Stimulated activated CD8-positive, alpha-beta memory T cell treated with anti-CD3 and anti-CD28 coated beads, Interleukin-2, amount 100 ng/mL, for 1 hour (primary cell): ENCODE measurements at places on chromosomes 2 and 18.

GRCh38 chr2:28752631-28753376, 1.2 kb downstream of the PPP1CB start:
- no peak for DNase-seq

GRCh38 chr2:108625186-108625827, 91.0 kb downstream of the LIMS1 start:
- DNase-seq: no peak

DNA sequence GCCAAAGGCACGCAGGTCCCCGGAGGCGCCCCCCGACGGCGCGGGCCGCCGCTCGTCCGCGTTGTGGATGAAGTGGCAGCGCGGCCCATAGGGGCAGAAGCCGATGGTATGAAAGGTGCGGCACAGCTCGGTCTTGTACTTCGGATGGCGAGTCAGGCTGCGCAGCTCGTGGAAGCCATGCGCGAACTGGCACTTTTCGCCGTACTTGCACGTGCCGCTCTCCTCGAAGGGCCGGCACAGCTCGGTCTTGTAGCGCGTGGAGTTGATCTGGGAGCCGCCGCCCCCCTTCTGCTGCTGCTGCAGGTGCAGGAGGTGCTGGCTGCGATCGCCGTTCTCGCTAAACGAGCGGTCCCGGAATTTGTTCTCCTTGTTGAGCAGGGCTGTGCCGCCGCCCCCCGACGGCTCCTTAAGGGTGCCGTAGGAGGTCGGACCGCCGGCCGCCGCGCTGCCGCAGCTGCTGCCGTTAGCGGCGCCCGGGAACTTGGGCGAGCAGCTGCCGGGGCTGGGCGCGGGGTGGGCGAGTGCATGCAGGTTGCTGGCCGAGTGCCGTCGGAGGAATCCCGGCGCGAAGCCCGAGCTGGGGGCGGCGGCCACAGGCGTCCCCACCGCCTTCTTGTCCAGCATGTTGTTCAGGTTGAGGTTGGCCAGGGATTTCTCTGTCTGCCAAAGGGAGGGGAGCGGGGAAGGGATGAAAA, 1.2 kb downstream of the ZFP36L2 start:
- peak; percentile 52 for DNase-seq

GRCh38 chr2:67036444-67036843, 360.7 kb upstream of the ETAA1 start:
- DNase-seq: no peak

DNA sequence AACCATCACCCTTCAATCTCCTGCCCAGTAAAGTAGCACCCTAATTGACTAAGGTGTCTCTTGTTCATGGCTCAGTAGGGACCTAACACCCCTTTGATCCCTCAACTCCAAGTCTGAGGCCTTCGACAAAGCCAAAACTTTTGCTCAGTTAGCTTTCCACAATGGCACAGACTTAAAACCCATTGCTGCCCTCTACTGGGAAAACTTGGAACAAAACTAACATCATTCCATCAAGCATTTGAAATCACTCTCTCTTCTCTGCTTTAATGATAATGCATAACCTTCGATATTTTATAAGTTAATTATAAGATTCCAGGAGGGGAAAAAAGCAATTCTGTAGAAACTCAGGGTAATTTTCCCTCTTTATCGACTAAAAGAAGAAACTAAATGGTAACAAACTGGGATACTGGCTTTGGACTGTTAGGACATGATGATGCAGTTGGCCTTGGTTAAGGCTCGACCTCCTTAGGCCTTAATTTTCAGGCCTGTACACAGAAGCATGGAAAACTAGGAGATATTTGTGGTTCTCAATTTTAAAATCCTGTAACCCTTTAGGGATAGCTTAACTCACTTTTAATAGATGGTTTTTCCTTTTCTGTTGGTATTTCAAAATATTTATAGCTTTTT, 127.8 kb downstream of the STK39 start:
- no peak for DNase-seq

DNA sequence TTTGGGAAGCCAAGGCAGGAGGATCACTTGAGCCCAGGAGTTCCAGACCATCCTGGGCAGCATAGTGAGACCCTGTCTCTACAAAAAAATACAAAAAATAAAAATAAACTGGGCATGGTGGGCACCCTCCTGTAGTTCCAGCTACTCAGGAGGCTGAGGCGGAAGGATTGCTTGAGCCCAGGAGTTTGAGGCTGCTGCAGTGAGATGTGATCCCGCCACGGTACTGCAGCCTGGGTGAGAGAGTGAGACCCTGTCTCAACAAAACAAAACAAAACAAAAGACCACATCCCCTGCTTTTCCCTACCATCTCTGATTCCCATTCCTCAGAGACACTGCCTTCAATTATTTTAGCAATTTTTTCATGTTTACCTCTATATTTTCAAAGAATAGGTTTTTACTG, 3.9 kb upstream of the RNF103 start:
- DNase-seq: no peak

- no peak for DNase-seq
These were observed 43.5 kb downstream of the FBLN7 start for GRCh38 chr2:112181571-112182290.

GRCh38 chr2:200509235-200509611, 645 bp downstream of the KCTD18 start:
- no peak for DNase-seq

- DNase-seq: no peak
These were observed 28.3 kb downstream of the CREB1 start for GRCh38 chr2:207558079-207558491.

GRCh38 chr2:54394392-54394791, 61.7 kb upstream of the SPTBN1 start:
- no peak for DNase-seq

GRCh38 chr2:96532641-96533291, 3.8 kb upstream of the ARID5A start:
- no peak for DNase-seq

GRCh38 chr2:10876394-10876793, 35.3 kb upstream of the KCNF1 start:
- no peak for DNase-seq

DNA sequence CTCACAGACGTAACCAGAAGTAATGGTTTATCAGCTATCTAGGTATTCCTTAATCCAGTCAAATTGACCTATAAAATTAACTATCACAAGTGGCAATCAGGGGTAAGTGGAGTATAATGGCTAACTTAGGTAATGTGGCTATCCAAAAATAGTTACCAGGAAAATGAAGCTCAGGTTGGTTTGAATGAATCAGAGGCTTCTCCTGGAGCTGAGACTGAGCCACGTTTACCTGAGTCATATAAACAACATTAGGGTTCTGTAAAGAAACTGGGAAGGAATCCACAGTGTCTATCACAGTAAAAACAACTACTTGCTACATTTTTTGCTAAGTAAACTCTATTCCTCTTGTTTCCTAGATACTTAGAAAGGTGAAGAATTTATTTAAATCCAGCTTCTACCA, 236.0 kb upstream of the SPHKAP start:
- no peak for DNase-seq

GRCh38 chr2:236101311-236101950, 66.8 kb downstream of the GBX2 start:
- DNase-seq: no peak

DNA sequence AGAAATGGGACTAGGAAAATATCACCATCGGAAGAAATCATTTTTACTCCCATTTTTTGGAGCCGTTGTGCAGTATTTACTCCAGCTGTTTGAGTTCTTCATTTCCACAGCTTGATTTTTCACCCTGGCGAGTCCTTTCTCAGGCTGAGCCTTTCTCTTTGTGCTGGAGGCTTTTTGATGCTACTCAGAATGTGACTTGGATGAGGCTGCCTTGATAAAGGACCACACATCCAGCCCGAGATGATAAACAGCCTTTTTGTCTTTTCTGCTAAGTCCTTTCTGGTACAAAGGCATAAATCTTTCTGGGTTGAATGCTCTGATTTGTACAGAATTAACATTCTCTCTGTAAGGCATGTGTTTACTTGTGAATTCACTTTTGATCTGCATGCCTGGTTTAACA, 17.6 kb upstream of the CTDP1 start:
- DNase-seq: no peak

- DNase-seq: no peak
These were observed 78.4 kb downstream of the NAPG start for GRCh38 chr18:10604182-10604581.

DNA sequence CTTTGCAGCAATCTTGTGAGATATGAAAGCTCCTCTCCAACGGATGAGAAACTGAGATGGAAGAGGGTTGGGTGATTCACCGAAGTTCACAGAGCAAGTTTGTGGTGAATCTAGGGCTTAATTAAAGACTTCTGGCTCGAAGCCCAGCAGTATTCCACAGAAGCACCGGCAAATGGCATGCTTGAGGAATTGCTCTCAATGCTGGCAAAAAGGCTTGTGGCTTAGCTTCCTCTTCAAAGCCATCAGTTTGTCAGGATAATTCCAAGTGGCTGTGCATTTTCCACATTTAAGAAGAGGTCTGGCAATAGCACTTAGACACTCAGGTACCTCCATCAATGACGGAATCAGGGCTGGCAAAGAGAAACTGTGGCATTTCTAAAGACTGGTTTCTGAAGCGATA, 98.7 kb upstream of the SLC66A3 start:
- DNase-seq: no peak

- no peak for DNase-seq
These were observed 105.5 kb upstream of the RGPD4 start for GRCh38 chr2:107721178-107721577.

DNA sequence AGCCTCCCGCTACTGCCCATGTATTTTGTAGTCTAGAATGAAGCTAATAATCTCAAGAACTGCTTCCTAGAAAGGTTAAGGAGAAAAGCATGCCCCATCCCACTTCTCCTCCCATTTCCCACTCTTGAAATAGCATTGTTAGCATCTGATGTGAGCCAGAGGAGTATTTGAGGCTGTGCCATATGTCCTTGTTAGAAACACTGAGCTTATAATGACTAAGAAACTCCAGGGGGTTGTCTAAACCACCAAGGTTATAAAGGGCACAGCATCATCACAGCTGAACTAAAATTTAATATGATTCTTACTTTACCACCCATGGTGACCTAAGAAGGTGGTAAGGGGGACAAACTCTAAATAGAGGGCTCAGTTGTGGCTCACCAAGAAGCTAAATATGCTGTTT, 16.6 kb downstream of the TSPYL6 start:
- no peak for DNase-seq

- DNase-seq: no peak
These were observed 106.2 kb downstream of the KCTD1 start for GRCh38 chr18:26442126-26442525.

- DNase-seq: no peak
These were observed 10.4 kb downstream of the HS6ST1 start for GRCh38 chr2:128308284-128308731.

DNA sequence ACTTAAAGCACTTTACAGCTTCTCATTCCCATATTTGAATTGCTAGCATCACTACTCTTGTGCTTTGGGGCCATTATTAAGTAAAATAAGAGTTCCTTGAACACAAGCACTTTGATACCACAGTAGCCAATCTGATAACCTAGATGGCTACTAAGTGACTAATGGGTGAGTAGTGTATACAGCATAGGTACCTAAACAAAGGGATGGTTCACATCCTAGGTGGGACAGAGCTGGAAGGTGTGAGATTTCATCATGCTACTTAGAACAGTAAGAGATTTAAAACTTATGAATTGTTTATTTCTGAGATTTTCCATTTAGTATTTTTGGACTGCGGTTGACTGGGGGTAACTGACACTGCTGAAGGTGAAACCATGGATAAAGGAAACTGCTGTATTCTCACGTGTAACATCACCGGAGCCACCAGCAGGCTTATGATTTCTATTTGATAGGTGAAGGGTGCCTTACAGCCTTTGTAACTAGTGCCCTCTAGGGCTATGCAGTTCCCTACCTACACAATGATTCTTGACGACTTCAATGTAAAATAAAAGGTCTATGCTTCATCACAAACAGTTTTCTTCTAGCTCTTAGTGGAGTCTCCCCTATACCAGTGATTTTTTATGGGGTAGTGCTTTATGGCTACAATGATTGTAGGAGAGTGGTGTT, 22.1 kb upstream of the CRIM1 start:
- DNase-seq: no peak

GRCh38 chr2:21038403-21039073, 5.3 kb downstream of the APOB start:
- DNase-seq: no peak

GRCh38 chr2:187213798-187214197, 234.3 kb downstream of the CALCRL start:
- no peak for DNase-seq

GRCh38 chr2:71892423-71892730, 255.3 kb downstream of the CYP26B1 start:
- no peak for DNase-seq
